ENCODE measurements at places on chromosomes 16 and 17.

GRCh38 chr16:27462200-27462845 is 60.3 kb downstream of the IL21R start:
- DNase-seq: no peak

- no peak for DNase-seq
Measured at GRCh38 chr17:81665205-81666091, 957 bp downstream of the OXLD1 start.

DNA sequence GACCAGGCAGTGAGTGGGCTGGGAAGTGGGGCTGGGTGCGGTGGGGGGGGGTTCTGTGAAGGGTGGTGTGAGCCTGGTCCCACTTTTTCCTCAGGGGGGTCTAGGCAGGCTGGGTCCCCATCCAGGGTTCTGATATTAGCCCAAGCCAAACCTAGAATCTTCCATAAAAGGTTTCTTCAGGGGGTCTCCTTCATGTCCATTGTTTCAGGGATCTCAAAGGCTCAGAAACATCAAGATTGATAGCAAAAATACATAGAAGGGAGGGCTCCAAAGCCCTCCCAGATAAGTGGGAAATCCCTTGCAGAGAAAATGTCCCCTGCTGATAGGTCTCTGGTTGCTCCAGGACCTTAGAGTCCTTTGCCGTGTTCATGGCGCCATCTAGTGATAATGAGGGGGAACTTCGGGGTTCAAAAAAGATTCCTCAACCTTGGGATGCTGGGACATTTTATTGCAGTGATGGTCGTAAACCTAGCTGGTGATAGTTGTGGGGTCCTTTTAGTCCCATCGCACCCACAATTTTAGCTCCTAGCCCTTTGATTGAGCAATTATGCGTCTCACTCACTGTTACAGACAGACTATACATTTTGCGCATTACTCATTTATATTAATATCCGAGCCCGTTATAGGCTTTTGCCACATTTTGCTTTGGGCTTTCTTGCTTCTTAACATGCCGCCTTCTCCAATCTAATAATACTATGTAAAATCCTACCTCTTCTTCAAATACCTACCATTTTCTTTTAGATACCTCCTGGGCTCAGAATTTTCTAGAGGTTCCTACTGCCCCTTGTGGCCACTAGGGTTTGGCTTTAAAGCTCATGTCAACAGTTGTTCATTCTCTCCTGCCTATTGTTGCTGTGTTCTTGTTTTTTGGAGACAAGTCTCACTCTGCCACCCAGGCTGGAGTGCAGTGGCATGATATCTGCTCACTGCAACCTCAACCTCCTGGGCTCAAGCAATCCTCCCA is 35.1 kb downstream of the IGF2BP1 start:
- DNase-seq: no peak

- DNase-seq: no peak
Measured at GRCh38 chr17:74631468-74632450, 8.2 kb upstream of the CD300E start.

GRCh38 chr16:50722405-50722737 is 19.5 kb upstream of the CYLD start:
- no peak for DNase-seq

- no peak for DNase-seq
Measured at GRCh38 chr17:66957951-66958579, 6.4 kb upstream of the CACNG4 start.

GRCh38 chr16:56755038-56755437 is 25.1 kb downstream of the NUP93 start:
- no peak for DNase-seq

DNA sequence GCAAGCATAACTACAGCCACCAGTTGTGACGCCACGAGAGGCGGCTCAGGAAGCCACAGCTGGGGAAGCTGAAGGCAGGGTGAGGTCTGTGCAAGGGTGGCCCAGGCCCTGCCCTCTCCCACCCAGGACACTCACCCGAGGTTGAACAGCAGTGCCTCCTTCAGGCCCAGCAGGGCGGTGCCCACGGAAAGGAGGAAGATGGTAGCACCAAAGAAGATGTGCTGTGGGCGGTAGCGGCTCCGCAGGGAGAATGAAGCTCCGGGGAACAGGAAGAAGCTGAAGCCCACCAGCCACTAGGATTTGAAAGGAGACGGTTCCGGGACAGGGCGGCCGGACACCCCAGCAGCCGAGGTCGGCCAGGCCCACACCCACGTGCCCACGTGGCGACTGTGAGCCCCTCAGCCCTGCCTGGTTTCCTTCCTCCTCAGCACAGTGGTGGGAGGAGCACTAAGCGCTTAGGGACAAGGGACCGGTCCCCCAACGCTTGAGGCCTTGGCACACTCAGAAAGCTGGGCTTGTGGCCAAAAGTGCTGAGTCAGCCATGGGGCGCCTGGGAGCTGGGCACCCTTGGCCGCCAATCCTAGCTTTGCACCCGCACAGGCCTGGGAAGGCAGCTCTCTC is 11.0 kb downstream of the CYB561 start:
- DNase-seq: no peak

DNA sequence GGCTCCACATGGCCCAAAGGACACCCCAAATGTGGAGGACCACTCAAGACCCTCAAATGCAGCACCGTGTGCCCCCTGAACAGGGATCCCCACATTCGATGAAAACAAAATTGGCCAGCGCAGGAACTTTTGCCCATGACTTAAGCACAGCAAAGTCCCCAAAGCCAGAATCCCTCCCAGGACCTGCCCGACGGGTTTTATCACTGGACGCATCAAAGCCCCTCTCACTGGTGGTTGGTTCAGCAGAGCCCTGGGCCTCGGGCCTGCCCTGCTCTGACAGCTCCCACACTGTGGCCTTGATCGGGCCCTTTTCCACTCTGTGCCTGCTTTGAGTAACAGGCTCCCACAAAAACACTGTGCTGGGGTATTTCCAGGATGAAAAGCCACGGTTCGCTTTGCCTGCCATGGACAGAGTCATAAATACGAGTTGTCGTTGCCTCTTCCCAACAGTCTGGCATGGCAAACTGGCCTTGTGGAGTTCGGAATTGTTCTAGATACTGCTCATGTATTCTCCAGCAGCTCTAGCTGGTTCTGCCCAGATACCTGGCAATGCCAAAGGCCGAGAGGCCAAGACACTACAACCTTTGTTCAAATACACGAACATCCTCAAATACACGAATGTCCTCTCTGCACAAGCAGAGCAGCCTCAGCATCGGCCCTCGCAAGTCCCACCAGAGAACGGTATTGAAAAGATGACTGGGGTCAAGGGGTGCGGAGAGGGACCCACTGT is 46.4 kb downstream of the TBC1D16 start:
- no peak for DNase-seq

Data from AG04449 (cell line).